GM10248 (cell line): ENCODE measurements at places on chromosomes 16 and 17.
A peak's percentile ranks its signal among the peaks of the same experiment; 100 is the strongest.

DNA sequence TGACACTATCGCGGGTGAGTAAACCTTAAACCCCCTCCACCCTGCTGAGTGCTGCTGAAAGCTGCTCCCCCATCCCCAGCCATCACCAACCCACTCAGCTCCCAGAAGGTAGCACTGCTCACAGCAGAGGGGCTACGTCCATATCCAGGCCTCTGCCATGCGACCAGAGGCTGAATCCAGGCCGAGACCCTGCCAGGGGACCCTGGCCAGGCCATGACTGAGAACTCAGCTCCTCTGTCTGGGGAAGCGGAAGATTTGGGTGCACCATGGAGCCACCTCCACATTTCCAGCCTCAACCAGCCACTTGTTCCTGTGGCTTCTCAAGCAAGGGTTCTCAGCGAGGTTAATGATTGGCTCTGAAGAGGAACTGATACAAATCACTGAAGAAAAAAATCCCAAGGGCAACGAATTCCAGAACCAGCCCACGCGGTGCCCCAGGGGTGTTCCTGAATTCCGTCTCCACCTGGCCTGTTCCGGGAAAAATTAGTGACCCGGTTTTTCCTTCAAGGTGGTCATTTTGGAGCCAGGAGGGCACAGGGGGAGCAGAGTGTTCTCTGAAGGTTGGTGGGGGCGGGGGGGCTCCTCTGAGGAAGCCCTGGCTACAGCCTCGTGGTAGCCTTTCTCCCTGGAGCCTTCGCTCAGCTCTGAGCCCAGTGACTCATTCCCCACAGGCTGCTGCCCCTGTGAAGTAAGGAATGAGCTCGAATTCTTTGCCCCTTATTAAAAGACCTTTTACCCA lies 9.3 kb upstream of the SLC16A5 start:
- DNase-seq: peak; percentile 74

- DNase-seq: no peak
Measured at GRCh38 chr16:89841275-89841674, 13.0 kb downstream of the SPIRE2 start.

GRCh38 chr17:28547623-28548416 lies 4.6 kb downstream of the UNC119 start:
- peak; percentile 84 for DNase-seq

DNA sequence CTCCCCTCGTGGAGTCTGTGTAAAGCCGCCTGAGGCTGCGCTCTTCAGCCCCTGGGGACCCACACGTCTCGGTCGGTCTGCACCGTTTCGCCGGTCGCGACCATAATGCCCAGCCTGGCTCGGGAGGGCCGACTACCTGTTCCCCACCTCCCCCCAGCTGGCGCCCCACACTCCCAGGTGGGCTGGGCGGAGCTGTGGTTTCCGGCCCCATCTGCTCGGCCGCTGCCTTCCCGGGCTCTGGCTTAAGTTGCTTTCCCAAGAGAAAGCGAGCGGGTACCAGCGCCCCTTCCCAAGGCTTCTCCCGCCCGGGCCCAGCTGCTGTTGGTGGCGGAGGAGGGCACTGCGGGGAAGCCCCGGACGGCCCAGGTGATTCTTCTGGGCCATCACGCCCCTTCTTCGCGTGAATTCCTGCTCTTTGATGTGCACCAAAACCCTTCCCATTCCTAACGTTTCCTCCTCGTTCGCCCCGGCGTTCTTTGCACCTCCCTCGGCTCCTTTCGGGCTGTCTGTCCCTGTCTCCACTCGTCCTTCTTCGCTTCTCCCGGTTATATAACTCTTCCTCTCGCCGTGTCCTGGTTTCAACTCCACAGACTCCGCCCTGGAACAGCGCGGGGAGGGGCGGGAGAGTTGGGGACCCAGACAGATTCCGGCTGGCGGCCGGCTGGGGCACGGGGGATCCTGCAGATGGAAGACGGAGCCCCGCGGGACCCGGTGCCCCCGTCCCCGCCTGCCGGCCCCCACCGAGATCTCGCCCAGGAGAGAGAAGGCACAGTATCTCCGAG lies 2.0 kb downstream of the KDM6B start:
- no peak for DNase-seq

GRCh38 chr16:72355561-72355960 lies 183.6 kb upstream of the PMFBP1 start:
- no peak for DNase-seq

- DNase-seq: no peak
Measured at GRCh38 chr16:12901597-12902461, at the start of gene SHISA9. Gene SHISA9 (plus strand): TSS chr16:12901598.

DNA sequence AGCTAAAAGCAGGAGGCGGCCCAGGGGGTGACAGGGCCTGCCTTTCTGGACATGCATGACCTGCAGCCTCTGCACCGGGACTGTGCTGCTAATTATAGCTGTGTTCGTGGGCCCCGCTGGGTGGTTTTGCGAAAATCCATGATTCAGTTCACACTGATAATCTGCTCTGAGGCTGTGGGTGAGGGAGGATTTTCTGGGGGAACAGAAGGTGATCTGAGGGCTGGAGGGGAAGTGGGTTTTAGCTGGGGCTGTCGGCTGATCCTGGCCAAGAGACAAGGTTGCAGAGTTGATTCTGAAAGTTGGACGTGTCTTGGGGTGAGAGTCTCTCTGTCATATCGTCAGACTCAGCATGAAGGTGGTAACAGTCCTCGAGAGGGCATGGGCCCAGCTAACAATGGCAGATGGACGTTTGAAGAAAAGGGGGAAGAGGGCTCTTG lies 187.5 kb upstream of the ZNF469 start:
- DNase-seq: peak; percentile 20

DNA sequence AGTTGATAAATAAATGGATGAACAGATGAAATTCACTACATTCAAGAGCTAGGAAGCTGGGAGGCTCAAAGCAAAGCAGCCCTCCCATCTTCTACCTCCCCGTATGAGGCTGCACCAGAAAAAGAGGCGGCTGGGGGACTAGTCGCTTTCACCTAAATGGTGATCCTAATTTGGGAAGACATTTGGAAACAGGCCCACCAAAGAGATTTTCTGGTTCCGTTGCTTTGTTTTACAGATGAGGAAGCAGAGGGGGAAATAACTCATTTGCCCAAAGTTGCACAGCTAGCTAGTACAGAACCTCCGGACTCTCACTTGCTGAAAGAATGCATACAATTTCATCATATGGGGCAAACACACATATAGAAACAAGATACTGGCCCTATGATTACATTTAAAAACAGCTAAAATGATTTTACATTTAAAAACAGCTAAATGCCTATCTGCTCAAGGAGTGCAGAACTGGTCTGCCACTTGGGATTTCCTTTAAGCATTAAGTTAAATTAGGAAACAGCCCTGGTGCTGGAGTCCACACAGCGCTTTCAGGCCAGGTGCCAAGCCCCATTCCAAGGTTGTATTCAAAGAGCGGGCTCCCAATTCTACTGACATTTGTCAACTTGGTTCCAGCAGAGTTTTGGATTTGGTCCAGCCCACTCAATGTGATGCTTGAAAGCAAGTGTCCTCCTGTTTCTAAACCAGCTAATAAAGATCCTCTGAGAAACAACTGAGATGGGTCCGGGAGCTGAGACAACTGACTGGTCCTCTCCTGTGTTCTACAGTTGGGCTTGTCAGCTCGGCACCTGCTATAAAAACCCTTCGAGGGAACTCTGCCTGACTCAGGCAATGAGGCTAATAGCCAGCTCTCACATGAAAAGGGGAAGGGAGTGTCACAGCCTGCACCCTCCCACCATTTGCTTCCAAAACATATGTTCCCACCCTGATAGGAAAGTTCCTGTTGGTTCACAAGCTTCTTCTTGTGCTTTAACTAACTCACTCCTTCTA lies 11.7 kb downstream of the ERN1 start:
- DNase-seq: no peak

- DNase-seq: no peak
Measured at GRCh38 chr16:46768809-46769208, 20.7 kb upstream of the MYLK3 start.

GRCh38 chr17:59766491-59766890 lies 59.0 kb downstream of the VMP1 start:
- DNase-seq: no peak

- DNase-seq: no peak
Measured at GRCh38 chr17:61029181-61029580, 351.5 kb downstream of the BCAS3 start.

DNA sequence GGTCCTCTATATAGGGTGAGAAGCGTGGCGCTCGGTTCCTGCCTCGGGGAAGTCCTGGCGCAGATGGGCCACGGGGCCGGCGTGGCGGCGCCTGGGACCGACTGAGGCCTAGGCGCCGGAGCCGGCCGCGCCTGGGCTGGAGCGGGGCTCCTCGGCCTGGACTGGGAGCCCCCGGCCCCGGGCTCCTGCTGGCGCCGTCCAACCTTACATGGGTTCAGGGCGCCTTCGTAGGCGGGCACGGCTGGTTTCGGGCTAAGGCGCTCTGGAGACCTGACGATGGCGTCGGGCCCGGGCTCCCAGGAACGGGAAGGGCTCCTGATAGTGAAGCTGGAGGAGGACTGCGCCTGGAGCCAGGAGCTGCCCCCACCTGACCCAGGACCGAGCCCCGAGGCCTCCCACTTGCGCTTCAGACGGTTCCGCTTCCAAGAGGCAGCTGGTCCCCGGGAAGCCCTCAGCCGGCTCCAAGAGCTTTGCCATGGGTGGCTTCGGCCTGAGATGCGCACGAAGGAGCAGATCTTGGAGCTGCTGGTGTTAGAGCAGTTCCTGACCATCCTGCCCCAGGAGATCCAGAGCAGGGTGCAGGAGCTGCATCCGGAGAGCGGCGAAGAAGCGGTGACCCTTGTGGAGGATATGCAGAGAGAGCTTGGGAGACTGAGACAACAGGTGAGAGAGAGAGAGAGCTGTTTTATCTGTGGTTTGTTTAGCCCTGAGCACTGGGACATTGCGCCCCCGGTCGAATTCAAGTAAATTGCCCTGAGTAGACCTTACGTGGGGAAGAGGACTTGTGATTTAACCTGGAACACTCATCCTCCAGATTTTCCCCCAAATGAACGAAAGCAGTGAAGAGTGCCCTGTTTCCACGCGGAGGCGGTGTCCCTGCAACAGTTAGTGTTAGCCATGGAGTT lies 504 bp downstream of the ZNF263 start:
- no peak for DNase-seq

- DNase-seq: peak; percentile 65
Measured at GRCh38 chr17:59829217-59830006, 63.3 kb downstream of the TUBD1 start.

GRCh38 chr17:13374203-13375143 lies 227.3 kb downstream of the HS3ST3A1 start:
- DNase-seq: no peak

DNA sequence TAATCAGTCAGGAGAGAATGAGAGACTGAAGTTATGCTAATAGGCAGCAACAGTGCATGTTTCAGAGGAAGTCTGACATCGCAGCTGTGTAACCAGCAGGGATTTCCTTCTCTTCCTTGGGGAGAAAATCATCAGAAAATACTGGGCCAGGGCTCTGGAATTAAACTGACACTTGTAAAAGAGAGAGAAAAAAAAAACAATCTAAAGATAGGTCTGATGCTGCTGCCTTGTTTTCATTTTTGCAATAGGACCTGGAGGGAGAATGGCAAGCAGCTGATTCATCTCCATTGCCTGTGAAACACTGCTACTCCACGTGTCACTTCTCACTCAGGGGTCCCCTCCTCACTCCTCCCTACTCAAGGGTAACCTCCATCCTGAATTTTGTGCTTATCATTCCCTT lies 17.7 kb upstream of the CORO6 start:
- DNase-seq: no peak

DNA sequence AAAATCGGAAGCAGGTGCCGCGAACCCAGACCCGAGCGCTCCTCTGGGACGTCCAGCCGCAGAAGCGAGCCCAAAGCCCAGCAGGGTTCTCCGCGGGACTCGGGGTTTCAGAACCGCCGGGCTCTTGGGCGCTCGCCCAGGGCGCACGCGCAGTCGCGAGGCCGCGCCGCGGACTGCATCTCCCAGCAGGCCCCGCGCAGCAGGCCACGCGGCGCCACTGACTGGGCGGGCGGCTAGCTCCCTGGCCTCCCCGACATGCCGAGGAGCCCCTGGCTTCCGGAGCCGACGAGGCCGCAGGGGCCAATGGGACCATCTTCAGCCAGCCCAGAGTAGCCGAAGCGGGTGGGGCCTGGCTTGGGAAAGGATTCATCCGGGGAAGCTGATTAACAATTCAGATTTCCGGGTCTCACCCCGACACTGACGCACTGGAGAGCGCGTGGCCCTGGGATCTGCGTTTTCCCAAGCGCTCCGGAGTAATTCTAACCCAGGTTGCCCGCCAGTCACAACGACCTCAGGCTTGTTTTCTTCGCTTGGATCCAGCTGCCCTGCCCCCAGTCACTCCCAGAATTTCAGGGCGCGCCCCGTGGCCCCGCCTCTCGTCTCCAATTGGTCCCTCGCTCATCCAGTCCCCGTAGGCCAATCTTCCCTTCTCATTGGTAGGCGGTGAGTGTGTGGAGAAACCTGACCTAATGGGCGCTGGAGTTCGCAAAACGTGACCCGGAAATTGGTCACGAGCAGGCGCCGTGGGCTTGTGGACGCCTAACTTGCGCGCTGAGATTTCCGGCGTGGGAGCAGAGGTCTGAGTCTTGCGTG lies at the start of gene ZNF263:
ZNF263 (plus strand) TSS at position 762 of the 813 bp plus-strand sequence. CDS start 328 bp downstream, outside the sequence.
- DNase-seq: peak; percentile 97

- no peak for DNase-seq
Measured at GRCh38 chr16:49342336-49343265, 31.0 kb upstream of the C16orf78 start.

DNA sequence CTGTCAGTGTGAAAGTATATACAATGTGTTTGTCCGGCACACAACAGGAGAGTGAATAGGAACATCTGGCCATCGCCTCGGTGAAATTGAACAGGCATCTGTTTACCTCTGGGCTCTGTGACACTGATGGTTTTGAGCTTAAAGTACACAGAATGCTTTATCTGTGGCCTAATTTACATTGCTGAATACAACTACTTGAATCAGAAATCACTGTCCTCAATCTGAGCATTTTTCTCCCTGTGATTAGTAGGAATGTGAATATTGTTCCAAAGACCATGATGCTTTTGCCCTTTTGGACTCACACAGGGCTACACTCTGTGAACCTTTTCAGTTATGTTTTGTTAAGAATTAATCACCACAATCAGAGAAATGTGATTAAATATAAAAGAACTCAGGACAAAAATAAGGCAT lies 323.0 kb upstream of the TBX2 start:
- DNase-seq: no peak

DNA sequence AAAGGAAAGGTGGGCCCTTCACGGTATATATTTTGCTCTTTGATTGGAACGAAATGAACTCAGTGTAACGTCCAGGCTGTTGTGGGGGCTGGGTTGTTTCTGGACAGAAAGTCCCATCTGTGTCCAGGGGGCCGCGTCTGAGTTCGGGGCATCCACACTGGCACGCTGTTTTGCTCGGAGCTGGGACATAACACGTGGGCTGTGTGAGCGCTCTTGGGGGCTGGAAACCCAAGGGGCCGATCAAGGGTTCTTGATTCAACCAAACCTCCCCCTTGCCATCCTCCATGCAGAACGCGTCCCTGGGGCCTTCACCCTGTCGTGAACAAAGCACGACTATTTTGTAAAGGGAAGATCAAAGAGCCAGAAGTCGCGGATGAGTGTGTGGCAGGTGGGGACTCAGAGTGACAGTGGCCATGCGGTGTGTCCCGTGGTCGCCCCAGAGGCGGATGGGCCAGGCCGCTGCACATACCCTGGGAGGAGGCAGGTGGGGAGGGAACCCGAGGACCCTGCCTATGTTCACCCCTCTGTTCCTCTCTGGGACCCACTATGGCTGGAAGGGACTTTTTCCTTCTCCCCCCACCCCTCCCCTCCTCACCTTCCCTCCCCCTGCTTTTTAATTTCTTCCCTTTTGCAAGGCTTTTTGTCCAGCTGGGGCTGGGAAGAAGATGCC lies 387.2 kb downstream of the SEC14L1 start:
- DNase-seq: no peak

- DNase-seq: no peak
Measured at GRCh38 chr16:52781005-52781630, 234.2 kb upstream of the TOX3 start.

GRCh38 chr16:10016752-10017151 lies 165.5 kb downstream of the GRIN2A start:
- DNase-seq: no peak

- DNase-seq: no peak
Measured at GRCh38 chr16:12988071-12988470, 86.7 kb downstream of the SHISA9 start.
